ENCODE measurements at places on chromosomes 4 and X.
A peak's percentile ranks its signal among the peaks of the same experiment; 100 is the strongest.

DNA sequence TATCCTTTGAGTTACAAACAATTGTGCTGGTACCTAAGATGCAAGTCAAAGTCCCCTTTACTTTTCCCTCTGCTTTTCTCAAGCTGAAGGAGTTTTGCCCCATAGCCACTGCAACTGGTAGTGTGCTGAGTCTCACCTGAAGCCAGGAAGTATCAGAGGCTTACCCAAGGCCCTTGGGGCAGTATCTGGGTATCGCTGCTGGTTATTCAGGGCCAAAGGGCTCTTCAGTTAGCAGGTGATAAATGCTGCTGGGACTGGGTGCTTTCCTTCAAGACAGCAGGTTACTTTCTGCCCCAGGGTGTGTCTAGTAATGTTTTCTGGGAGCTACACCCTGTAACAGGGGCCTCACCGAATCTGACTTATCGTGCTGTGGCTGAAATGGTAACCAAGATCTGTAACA is 90.4 kb upstream of the SLC6A14 start:
- no peak for DNase-seq

DNA sequence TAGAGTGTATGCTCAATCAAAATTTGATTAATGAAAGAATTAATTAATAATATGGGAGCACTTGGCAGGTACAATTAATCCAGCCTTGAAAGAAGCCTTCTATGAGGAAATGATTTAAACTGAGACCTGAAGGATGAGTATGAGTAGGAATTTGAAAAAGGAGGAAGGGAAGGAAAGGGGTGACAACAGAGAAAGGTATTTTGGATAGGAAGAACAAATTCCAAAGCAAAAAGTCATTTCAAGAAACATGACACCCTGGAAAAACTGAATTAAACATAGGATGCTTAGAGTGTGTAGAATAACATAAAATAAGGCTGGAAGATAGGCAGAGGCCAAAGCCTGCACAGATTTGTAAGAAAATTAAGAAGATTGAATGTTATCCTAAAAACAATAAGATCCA is 29.6 kb downstream of the PHOX2B start:
- no peak for DNase-seq

GRCh38 chr4:110196871-110197528 is 1.4 kb downstream of the ELOVL6 start:
- peak; percentile 38 for DNase-seq

- DNase-seq: no peak
Observed at GRCh38 chr4:120821029-120821428, 101.5 kb downstream of the PRDM5 start.

DNA sequence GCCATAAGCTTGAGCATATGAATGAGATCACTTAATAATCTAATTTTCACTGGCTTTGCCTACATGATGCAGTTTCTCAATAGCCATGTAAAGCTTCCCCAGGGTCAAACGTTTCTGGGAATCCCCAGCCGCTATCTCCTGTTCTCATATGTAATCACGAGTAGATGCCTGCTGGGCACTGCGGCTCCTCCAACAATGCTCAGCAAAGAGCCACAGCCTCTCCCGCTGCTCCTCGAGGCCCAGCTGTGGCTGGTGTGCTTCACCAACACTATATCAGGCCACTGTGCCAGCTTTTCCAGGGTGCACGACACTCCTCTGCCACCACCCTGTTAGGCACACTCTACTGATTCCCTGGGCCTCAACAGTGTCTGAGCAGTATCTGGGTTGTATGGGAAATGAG is 78.3 kb upstream of the RASGEF1B start:
- DNase-seq: no peak

GRCh38 chr4:1819284-1819683 is 26.2 kb downstream of the FGFR3 start:
- no peak for DNase-seq

All from activated CD4-positive, alpha-beta T cell treated with anti-CD3 and anti-CD28 coated beads for 24 hours (primary cell).